ENCODE measurements at places on chromosomes 16 and 17. TPM values are rescaled to one million over a fixed set of nuclear protein-coding genes. Genes with fewer than 3 reads are reported as not detected.

GRCh38 chr16:1173788-1174451 lies 21.0 kb downstream of the CACNA1H start:
- DNase-seq = no peak

The MPP2 gene
- 13.9 TPM for total RNA-seq

DNA sequence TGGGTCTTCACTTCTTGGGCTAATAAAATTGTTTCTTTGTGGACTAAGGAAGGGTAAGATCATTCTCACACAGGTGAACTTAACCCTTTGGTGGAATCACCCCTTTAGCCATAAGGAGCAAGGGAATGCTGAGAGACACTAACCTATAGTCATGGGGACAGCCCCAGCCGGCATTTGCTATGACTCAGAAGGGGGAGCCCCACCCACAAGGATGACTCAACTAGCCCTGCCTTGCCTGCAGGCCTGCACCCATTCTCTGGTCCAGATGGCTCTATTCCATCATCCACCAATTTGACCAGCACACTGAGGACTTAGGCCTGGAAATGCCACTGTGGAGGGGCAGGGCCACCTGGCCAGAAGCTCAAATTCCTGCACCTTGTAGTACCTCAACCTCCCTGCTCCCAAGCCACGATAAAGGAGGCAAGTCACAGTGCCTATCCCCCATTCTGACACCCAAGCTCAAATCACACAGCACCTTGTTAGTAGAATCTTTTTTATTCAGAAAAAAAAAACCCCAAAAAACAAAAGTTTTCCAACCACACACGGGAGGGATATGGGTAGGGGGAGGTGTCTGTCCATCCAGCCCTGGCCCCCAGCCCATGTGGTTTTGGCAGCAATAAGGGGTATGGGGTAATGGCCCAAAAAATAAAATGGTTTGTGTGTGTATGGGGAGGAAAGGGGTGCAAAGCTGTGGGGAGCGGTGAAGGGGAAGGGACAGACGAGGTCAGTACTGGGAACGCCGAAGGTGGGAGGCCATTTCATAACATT lies 3.0 kb downstream of the PFN1 start:
- DNase-seq = peak; percentile 72

- DNase-seq = peak; percentile 77
These were observed 852 bp downstream of the ZNF469 start for GRCh38 chr16:88383401-88384221.

The MMP25 gene
- total RNA-seq = 0.41 TPM

The CLUH gene
- 24.1 TPM for total RNA-seq

The CES2 gene
- total RNA-seq = 22.8 TPM

- peak; percentile 62 for DNase-seq
These were observed at the start of gene ITGB3 for GRCh38 chr17:47253541-47254402. Gene ITGB3, plus strand, starts transcription at chr17:47253827. Its CDS starts 35 bp downstream, at chr17:47253862.

The TBC1D3C gene
- total RNA-seq = not detected

The KCTD19 gene
- under 0.01 TPM for total RNA-seq

The LRRC37A3 gene
- 60.7 TPM for total RNA-seq

DNA sequence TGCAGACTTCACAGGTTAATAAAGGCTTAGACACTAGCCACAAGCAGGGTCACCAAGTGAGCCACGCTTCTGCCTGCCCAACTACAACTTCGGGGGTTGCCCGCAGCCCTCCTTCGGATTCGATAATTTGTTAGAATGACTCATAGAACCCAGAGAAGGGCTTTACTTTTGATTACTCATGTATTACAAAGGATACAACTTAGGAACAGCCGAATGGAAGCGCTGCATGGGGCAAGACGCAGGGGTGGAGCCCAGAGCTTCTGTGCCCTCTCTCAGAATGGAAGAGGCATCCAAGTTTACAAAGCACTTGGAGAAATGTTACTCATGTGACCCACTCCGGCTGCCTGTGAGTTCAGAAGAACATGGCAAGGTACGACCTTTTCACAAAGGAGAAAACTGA lies 7.5 kb upstream of the CDH5 start:
- no peak for DNase-seq

- no peak for DNase-seq
These were observed 86.3 kb downstream of the MYH11 start for GRCh38 chr16:15770512-15770911.

The LLGL1 gene
- 30.2 TPM for total RNA-seq

Measured in frontal cortex (tissue), 4 donors.